CD4-positive, alpha-beta T cell treated with Interleukin-17A for 4 hours (primary cell): ENCODE measurements at places on chromosomes 7 and 10.

DNA sequence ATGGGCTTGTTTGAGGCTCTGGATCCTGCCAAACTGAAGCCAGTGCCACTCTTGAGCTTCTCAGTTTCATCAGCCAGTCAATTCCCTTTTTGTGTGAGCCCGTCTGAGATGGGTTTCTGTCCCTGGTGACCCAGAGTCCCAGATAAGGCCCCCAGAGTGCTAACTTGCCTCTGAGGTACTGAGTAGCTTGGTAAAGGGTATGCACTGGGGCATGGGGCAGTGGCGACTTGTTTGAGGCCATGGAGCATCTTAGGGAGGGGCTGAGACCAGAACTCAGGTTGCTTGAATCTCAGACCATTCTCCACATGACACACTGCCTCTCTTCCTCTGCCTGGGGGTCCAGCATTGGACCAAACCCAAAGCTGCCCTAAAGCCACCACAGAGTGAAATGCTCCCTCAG lies 35.2 kb upstream of the NANOS1 start:
- no peak for DNase-seq

GRCh38 chr7:140680886-140681285 lies 8.1 kb downstream of the ADCK2 start:
- DNase-seq = no peak

- DNase-seq = no peak
These were observed 94.9 kb downstream of the ARHGAP12 start for GRCh38 chr10:31833753-31834152.

DNA sequence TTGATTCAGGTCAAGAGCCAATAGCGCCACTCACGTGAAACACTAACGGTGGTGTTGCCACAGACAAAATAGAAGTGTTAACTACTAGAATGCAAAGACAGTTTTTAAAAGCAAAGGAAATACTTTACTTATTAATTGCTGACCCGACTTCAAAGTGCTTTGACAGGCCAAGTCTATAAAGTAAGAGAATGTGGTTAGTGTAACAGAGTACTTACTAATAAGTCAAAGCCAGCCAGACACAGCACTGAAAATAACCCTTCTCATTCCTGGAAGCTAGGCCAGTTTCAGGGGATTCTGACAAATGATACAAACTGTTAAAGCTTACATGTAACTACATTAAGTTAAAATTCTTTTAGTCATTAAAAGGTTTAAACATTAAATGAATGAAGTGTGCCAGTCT lies 50.3 kb downstream of the ENO4 start:
- no peak for DNase-seq

DNA sequence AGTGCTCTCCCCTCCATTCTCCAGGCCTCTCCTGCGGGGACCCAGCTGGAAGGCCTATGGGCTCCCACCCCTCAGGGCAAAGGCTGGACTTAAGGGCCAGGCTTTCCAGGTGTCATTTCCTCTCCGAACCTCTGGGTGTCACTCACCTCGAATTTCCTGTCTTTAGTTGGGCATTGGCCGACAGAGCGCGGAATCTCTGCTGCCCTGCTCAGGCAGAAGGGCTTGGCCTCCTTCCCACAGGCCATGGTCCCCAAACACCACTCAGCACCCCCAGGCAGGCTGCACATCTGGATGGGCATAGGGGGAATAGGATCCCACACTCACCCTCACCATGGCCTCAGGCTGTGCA lies 212.9 kb downstream of the CCSER2 start:
- DNase-seq = no peak

DNA sequence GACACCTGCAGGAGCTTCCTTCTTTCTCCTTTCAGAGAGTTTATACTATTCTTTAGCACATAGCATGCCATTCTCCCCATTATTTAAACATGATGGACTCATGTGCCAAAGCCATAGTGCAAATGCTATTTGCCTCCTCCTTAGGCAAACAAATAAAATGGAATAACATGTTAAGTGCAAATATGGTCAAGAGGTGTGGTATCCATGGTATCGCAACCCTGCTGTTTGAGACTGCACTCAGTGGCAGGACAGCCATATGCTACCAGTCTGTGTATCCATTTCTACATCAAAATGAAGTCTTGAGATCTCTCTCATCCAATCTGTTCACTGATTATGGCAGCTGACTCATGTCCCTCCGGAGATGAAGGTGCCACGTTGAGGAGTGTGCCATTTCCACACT lies 22.8 kb downstream of the HEPACAM2 start:
- DNase-seq = no peak
